ENCODE measurements at places on chromosomes 2 and 18. TPM values are rescaled to one million over a fixed set of nuclear protein-coding genes. Genes with fewer than 3 reads are reported as not detected.

- DNase-seq = no peak
- H3K27me3 ChIP-seq = no peaks in the 10 kb centered on the region
- H3K4me3 ChIP-seq = no peak overlapping the region
- H3K36me3 ChIP-seq = peaks cover 4% of the 10 kb centered on the region
- no peak overlapping the region for H3K27ac ChIP-seq
- peaks cover 12% of the 10 kb centered on the region for H3K4me1 ChIP-seq
Observed at GRCh38 chr2:134128746-134129145, 125.1 kb upstream of the MGAT5 start.

GRCh38 chr2:65436824-65437221, 4.4 kb upstream of the SPRED2 start:
- no peaks in the 10 kb centered on the region for H3K36me3 ChIP-seq
- no peaks in the 10 kb centered on the region for H3K27me3 ChIP-seq
- H3K4me3 ChIP-seq = peak overlapping the region; percentile 63
- H3K4me1 ChIP-seq = peaks cover 21% of the 10 kb centered on the region
- no peak for DNase-seq
- H3K27ac ChIP-seq = peak overlapping the region; percentile 98

DNA sequence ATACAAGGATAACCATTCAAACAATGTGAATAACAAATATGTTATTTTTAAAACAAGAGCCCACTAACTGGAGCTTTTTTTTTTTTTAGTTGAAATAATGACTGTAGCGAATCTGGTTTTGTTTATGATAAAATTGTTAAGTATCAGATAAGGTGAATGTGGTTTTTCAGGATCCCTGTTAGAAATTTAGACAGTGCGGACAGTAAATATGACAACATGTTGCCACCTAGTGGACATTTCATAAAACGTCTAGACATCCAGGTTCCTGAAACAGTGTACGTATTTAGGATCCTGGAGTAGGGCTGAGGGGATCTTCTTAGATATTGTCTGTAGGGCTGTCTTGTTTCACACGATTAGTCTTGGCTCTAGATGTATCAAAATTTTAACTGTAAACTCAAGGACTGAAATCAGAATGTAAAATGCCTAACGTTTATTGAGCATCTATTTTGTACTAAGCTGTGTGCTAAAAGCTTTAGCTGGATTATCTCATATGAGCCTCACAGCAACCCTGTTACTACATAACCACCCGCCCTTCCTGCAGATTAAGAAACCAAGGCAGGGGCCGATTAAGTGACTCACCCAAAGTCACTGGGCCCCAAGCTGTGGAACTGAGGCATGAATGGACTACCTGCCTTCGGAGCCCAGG, 23.9 kb upstream of the CCDC68 start:
- H3K27ac ChIP-seq = no peak overlapping the region
- no peaks in the 10 kb centered on the region for H3K36me3 ChIP-seq
- H3K27me3 ChIP-seq = no peaks in the 10 kb centered on the region
- no peaks in the 10 kb centered on the region for H3K4me1 ChIP-seq
- no peak overlapping the region for H3K4me3 ChIP-seq

The SCYGR4 gene
- not detected for total RNA-seq

The IKZF2 gene
- total RNA-seq = 5.1 TPM

DNA sequence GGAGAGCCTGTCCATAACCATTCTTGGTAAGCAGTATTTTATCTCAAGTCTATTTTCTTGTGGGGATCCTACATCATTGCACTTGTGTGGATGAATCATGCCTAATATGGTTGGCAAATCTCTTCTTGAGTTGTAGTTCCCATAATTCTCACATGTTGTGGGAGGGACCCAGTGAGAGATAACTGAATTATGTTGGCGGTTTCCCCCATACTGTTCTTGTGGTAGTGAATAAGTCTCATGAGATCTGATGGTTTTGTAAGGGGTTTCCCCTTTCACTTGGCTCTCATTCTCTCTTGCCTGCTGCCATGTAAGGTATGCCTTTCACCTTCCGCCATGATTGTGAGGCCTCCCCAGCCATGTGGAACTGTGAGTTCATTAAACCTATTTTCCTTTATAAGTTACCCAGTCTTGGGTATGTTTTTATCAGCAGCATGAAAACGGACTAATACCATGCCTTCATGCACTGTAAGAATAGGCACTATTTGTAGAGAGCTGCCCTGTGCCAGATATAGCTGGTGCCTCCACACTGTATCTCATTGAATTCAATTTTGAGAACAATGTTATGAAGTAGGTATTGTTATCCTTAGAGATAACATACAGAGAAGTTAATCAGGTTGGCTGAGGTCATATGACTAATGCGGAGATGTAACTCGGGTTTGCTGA, 148.3 kb downstream of the PLCL1 start:
- H3K36me3 ChIP-seq = no peaks in the 10 kb centered on the region
- H3K27me3 ChIP-seq = no peaks in the 10 kb centered on the region
- H3K4me3 ChIP-seq = no peak overlapping the region
